ENCODE measurements at places on chromosomes 2 and 18. TPM values are rescaled to one million over a fixed set of nuclear protein-coding genes. Genes with fewer than 3 reads are reported as not detected.

GRCh38 chr2:12928775-12929401 lies 212.2 kb downstream of the TRIB2 start:
- DNase-seq: no peak

GRCh38 chr2:27369471-27370025 lies 590 bp downstream of the EIF2B4 start:
- DNase-seq: peak; percentile 78

- DNase-seq: no peak
Observed at GRCh38 chr2:175741164-175741563, 260.9 kb downstream of the LNPK start.

DNA sequence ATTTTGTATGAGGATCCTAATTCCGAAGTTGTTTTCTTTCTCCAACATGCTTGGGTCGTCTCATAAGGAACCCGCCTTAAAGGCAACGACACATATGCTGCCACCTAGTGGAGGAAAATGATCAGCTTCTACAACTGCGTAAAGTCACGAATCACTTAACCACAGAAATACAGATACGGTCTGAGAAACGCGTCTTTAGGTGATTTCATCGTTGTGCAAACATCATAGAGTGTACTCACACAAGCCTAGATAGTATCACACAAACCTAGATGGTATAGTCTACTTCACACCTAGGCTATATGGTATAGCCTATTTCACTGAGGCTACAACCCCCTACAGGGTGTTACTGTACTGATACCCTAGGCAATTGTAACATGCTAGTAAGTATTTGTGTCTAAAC lies 13.1 kb downstream of the GNLY start:
- DNase-seq: no peak

DNA sequence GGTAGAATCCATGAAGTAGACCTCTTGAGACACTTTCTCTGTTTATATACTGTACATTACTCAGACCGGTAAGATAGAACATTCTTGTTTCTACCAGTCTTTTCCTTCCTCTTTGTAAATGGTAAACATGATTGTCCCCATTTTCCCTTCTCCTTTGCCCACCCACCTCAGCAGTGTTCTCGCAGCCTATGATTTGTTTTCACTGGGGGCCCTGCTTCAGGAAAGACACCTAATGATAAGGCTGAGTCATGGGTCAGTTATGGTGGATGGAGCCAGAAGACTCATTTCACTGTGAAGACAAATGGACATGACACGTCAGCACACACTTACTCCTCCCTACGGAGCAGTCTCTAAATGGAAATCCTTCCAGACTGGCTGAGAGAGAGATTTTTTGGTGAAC lies 23.7 kb downstream of the CENPO start:
- DNase-seq: no peak

DNA sequence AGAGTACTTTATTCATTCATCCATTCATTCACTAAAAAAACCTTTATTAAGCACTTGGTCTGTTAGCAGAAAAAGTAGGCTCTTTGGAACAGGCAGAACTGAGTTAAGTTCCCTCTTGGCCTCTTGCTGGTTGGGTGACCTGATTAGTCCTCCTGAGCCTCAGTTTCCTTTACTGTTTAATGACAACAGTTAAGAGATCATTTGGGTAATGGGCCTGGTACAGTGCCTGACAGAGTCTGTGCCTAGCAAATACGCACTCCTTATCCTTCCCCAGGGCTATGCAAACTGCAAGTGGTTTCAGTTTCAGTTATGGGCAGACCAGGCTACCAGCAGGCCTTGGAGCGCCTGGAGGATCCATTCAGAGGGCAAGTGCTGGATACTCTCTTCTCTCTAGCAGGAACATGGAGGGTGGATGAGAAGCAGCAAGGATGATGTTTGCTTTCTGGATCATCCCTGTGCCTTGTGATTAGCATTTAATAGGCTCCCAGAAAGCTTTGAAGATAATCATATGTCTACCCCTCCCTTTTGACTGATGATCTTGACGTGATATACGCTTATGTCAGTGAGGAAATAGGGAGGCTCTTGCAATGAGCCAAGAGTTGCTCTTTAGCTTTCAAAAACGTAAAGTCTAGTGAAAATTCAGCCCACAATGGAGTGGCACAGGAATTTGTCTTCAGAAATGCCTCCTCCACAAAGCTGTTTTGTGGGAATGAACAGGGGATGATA lies 12.4 kb upstream of the TAF1B start:
- DNase-seq: no peak

- DNase-seq: no peak
Observed at GRCh38 chr18:63909870-63910269, 2.1 kb downstream of the SERPINB10 start.

Gene GREB1
- total RNA-seq: 2.9 TPM

Gene UGT1A4
- total RNA-seq: not detected

Gene ALPI
- not detected for total RNA-seq
